Fibroblast of pulmonary artery (primary cell): ENCODE measurements at places on chromosomes 1 and 21.

GRCh38 chr1:16231331-16232315 is 5.4 kb downstream of the CPLANE2 start:
- DNase-seq = no peak

DNA sequence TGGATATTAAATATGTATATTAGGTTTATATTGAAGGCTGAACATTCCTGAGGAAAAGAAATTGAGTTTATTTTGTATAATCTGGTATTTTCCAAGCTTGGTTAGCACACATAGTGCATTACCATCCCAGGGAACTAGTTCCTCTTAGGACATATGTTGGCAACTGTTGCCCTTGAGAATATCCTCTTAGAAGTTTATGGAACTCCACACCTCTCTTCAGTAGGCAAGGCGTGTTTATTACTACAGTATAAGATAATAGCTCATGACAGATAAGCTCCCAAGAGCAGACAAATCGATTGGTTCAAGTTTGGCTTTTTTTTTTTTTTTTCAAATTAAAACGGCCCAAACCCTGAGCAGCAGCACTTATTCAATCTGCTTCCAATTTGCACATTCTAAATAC is 59.8 kb upstream of the SIPA1L2 start:
- DNase-seq = no peak

- no peak for DNase-seq
Observed at GRCh38 chr1:197319631-197320030, 51.6 kb downstream of the CRB1 start.

DNA sequence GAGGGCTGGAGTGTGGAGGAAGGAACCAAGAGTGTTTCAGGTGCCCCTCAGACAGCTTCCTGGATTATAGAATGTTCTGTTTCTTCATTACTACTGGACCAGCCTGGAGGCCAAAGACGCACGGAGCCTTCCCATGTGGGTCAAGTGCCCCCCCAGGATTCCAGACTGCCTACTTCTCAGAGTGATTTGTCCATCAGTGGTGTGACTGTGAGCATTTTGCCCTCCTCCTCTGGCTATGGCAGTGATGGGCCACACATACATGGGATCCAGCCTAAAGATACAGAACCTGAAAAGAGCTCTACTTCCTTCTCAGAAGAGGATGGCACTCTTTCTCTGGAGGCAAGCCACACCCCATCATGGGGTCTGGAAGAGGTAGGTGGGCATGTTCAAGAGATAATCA is 64.9 kb downstream of the MACF1 start:
- no peak for DNase-seq

DNA sequence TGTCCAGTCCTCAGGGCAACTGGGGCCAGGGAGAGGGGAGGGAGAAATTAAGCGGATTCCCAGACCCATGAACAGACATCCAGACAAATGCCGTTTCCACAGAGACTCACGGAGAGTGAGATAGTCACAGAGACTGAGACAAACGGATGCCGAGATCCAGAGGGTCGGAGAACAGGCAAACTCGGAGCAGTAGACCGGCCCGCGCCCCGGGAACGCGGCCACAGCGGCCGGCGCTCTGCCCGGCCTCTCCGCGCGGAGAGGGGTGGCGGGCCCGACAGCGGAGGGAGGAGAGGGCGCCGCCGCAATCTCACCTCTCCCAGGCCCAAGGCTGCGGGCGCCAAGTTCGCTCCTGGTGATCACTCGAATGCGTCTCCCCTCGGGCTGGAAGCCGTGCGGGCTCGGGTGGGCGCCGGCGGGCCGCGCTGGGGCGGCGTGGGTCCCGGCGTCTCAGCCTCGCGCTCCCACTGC is 831 bp upstream of the FOXD2 start:
- DNase-seq = peak; percentile 48

DNA sequence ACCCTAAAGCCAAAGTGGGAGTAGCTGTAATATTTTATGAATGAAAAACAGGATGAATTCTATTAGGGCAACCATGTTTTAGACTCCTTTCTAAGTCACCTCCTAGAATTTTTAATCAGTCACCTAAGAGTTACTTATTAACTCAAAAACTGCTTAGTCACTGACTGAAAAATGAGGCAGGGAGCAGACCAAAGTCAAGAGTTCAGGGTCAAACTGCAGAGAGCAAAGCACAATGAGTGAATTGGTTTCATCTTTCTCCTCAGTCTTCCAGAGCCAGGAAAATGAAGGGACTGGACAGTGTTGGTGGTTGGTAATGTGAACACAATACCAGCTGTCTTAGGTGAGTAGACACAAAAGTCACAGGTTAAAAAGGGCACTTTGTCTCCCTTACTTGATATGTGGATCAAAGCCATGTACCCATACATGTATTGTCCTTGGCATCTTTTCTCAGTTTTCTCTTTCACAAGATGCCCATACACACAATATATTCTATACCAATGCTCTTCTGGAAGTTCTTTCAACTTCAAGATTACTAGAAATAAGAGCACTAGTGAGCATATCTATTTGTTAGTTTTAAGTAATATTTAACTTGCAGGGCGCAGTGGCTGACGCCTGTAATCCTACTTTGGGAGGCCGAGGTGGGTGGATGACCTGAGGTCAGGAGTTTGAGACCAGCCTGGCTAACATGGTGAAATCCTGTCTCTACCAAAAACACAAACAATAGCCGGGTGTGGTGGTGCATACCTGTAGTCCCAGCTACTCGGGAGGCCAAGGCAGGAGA is 42.2 kb downstream of the ATP1B1 start:
- no peak for DNase-seq

GRCh38 chr1:10604966-10605365 is 130.2 kb downstream of the PEX14 start:
- no peak for DNase-seq

DNA sequence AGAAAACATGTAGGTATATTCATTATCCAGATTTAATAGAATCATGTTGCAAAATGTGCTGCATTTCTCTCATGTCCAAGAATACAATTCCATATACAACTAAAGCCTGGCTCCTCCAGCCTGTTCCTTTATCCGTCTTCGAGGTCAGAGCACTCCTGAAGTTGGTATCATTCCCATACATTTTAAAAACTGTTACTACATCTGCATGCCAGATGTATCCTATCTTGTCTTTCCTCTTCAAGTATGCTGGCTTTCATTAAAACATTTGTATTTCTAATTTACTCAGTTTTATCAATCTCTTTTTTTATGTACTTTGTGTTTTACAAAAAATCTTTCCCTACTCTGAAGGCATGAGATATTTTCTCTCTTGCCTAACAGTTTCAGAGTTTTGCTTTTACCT is 536.6 kb upstream of the USP24 start:
- no peak for DNase-seq

GRCh38 chr1:156492591-156493080 is 7.9 kb downstream of the MEF2D start:
- DNase-seq = no peak

GRCh38 chr1:41377397-41377796 is 16.2 kb downstream of the FOXO6 start:
- no peak for DNase-seq

- no peak for DNase-seq
Observed at GRCh38 chr1:10671090-10671489, 125.4 kb downstream of the CASZ1 start.

GRCh38 chr1:243917177-243917862 is 67.3 kb upstream of the AKT3 start:
- DNase-seq = peak; percentile 88

GRCh38 chr1:40851643-40852042 is 10.5 kb downstream of the CITED4 start:
- no peak for DNase-seq

- no peak for DNase-seq
Observed at GRCh38 chr1:2103266-2103900, 53.2 kb downstream of the PRKCZ start.

DNA sequence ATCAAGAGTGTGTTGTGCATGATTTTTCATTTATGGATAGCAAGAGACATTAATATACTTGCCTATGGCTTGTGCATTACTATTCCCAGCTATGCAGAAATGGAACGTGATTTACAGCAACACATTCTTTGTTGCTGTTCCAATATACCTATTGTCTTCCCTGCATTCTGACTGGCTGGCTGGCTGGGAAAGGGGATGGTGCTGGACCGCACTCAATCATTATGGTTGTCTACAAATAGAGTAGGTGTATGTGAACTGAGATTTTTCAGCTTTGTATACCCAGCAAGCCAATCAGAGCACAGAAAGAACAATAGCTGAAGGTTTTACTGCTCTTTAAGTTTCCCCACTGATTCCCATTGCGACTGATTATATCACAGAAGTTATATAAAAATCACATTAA is 167.5 kb downstream of the ATG4C start:
- DNase-seq = no peak

GRCh38 chr1:30807318-30808066 is 49.9 kb upstream of the LAPTM5 start:
- peak; percentile 63 for DNase-seq

DNA sequence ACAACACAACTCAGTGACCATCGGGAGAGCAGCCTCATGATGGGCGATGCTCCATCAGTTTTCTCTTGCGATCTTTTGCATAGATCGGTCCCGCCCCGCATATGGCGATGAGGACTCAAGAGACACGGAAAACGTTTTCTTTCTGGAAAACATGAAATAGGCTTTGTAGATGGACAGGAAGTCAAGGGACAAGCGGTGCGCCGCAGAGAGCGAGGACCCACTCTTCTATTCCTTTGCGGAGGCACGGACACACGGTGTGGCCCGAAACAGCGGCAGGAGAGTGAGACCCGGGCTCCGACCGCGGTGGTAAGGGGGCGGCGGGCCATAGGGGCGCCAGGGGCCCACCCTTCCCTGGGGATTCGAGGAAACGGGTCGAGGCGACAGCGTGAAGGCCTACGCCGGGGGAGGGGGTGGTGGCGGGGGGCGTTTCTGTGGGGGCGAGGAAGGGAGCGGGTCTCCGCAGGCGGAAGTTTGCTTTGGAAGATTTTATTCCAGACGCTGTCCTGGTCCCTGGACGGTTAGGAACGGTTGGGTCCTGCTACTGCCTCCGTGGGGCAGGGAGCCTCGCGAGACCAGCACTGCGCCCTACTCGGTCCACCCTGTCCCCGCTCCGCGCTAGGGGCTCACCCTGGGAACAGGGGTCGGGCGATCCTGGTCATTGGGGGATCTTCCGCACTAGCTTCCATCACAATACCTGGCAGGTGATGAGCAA is 796 bp upstream of the TDRKH start:
- DNase-seq = no peak

- peak; percentile 6 for DNase-seq
Observed at GRCh38 chr1:182720463-182720862, 36.1 kb upstream of the RGS8 start.
